ENCODE measurements at places on chromosomes 13 and 19.

DNA sequence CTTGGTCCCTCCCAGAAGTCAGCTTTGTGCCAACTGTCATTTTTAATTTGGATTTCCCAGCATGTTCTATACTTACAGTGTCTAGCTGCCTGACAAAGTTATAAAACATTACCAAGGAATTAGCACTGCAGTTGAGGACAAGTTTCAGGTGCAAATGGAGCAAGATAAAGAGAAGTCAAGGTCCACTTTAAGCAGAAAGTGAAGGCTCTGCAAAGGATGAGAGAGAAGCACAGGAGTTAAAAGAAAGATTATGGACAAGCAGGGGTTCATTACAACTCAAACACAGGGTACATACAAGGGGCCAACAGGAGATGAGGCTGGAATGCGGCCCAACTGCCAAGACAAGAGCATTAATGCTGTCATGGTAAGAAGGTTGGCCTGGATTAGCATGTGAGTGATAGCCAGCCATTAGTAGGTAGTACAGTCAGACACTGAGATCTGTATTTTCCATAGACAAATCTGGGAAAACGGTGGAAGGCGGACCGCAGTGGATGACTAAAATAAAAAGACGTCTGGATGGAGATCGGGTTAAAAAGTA, 17.6 kb downstream of the UBL3 start:
- no peak for DNase-seq

DNA sequence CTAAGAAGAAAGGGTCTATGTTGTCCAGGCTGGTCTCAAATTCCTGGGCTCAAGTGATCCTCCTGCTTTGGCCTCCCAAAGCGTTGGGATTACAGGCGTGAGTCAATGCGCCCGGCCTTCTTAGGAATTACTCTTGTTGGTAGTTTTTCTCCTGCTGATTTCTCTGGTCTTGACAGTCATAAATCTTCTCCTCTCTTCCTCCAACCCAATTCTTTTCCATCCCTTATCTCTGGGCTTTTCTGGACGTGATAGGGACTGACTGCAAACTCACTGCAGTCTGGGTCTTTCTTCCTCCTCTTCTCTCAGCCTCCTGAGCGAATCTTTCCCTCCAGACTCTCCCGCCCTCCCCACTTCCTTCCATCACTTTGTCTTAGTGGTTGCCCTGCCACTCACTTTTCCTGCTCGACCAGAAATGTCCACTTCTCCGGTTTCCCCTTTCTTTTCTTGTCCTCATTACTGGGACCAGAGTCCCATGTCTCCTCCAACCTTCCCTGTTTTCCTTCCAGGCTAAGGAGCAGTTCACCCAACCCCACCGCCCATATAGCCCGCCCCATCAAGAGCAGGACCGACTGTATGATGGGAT, 21.9 kb upstream of the TIMM44 start:
- no peak for DNase-seq

DNA sequence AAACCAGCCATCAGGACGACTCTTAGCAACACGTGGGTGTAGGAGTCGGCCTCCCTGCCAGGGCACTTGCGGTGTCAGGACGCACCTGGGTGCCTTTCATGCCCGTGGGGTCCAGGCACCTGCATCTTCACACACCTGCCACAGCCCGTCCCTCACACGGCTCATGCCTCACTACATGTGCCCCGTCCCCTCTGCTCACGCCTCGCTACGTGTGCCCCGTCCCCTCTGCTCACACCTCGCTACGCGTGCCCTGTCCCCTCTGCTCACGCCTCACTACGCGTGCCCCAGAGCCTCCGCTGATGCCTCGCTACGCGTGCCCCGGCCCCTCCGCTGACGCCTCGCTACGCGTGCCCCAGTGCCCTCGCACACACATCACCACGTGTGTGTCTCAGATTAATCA, 58.0 kb upstream of the F7 start:
- no peak for DNase-seq

DNA sequence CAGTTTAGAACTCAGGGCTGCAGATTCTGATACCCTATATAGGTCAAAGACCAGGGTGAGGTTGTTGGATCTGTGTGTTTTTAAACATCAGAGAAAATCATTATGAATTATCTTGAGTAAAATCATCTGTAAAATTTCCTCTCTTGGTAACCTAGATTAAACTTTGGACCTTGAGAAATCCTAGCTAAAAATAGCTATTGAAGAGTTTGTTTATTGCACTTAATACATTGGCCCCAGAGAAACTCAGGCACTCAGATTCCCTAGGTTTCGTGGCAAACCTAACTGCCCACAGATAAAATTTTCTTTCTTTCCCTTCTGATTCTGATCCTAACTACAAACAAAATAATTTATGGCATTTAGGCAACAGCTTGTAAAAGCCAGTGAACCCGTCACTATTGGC, 102.3 kb downstream of the GPC6 start:
- no peak for DNase-seq

DNA sequence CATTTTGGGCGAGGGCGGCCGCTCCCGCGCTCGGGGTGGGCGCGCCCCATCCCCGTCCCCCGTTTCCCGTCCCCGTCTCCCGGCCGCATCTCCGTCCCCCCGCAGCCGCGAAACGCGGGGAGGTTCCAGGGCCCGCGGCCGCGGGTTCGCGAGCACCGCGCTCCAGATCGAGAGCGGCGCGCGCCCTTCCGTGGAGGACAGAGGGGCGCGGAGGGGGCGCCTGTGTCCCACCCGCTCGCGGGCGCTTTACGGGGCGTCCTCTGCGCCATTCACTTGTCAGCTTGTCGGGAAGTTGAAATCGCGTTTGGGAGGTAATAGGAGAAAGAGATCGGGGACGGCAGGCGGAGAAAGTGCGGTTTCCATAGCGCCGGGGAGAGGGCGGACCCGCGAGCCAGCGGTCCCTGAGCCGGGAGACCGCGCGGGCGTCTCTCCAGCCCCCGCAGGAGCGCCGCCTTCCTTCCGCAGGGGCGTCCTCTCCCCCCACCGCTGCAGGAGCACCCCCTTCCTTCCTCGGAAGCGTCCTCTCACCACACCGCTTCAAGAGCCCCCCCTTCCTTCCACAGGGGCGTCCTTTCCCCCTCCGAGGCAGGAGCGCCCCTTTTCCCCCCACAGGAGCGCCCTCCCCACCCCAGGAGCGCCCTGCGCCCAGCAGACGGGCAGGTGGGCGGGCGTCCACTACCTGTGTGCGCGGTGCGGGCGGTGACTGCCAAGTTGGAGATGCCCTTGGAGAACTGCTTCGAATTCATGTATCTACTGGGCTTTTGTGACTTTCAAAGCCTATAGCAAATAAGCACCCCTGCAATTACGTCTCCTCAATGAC, 962 bp upstream of the IRS2 start:
- DNase-seq: no peak

DNA sequence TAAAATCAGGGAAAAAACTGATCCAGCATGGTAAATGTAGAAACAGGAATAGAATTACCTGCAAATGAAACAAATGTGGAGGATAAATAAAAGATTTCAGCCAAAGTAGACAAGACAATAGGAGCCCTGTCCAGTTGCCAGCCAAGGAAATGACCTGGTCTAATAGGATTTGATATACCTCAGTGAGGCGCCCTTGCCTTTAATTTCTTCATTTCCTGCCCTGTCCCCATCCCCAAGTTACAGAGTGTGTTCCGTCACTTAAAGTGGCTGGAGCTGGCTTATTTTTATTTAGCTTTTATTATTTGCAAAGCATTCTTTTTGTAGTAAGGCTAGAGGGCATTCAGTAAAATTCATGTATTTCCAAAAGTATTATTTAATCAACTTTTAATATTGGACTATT, 1022.0 kb downstream of the EFNB2 start:
- no peak for DNase-seq

GRCh38 chr19:44741841-44742329, 6.6 kb upstream of the BCL3 start:
- no peak for DNase-seq

GRCh38 chr13:62014299-62014698, 598.6 kb upstream of the PCDH20 start:
- no peak for DNase-seq

DNA sequence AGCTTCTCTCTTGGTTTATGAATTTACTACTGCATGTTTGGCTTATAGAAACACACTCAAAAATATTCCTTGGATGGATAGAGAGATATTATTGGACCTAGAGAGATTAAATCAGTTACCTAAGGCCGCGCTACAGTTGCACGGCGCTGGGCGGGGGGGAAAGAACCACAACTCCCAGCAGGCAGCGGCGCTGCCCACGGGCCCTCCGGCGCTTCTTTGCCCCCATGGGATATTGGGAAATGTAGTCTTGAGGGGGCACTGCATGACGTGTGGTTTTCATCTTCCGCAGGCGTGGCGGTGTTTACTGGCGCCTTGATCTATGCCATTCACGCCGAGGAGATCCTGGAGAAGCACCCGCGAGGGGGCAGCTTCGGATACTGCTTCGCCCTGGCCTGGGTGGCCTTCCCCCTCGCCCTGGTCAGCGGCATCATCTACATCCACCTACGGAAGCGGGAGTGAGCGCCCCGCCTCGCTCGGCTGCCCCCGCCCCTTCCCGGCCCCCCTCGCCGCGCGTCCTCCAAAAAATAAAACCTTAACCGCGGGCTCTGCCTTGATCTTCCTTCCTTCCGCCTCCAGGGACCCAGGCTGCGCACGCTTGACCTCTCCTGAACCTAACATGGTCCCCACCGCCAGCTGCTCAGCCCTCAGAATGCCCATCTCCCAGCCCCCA, 4.8 kb downstream of the EMP3 start:
- DNase-seq: peak; percentile 67

DNA sequence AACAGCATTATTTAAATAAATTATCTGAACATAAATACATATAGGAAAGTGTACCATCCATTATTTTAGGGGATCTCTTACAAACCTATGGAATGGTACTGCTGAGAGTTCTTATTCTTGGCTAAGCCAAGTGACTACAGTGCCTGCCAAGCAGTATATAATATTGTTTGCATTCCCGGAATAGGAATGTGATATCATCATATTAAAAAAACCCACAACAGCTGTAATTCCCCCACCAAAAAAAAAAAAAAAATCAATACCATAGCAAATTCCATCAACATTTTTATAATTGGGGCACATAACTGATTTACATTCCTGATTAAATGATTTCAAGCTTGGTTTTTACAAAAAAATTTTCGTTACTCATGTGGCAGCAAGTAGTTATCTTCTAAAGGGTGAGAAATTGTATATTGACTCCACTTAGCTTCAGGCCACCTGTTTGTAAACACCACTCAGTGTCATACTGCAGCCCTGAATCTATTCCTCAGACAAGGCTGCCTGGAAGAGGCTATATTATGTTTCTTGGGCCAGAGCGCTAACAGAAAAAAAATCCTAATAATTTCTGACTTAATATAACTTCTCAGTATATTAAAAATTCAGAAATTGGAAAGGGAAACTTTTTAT, 278.1 kb downstream of the DNAJC15 start:
- DNase-seq: no peak

DNA sequence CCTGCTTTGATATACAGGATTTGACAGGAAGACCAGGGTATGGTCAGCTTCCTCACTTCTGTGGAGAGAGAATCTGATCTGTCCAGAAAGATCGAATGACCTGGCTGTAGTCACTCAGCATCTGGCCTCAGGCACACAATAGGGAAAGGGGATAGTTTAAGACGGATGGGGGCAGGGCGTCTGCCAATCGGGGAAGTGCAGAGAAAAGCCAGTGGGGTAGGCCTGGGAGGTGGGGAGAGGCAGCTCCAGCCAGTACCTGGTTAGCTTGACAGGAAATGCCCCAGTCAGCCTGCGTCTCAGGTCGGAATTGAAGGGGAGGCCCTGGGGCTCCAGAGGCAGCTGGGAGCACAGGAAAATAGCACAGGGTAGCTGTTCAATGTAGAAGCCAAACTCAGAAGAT, 12.4 kb downstream of the ZNF444 start:
- DNase-seq: no peak

DNA sequence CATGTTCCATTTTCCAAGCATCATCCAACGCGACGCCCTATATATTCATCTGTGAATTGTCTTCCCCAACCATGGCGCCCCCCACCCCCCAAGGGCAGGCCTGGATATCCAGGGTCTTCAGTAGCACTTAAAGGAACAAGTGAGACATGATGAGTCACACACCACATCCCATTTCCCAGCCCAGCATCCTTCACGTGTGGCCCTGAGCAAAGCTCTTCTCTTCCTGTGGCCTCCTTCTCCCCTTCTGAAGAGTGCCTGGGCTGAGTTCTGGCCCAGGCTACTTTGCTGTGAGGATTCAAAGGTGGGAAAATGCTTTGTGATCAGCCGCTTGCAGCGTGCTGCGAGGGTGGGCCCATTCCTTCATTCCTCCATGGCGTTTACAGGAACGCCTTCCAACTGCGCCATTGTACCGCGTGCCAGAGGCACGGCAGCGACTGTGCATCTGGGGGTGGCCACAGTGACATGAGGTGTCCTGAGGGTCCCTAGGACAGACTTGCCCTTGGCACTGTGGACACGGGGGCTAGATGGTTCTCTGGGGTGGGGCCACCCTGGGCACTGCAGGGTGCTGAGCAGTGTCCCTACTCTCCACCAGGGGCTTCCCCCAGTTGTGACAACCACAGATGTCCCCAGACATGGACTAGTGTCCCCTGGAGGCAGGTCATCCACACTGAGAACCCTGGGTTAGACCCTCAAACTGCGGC, 11.7 kb downstream of the PLIN4 start:
- DNase-seq: no peak

GRCh38 chr19:11337080-11337479, 2.4 kb downstream of the RAB3D start:
- DNase-seq: no peak

- DNase-seq: no peak
Measured at GRCh38 chr19:40530091-40530901, 46.4 kb upstream of the SHKBP1 start.

DNA sequence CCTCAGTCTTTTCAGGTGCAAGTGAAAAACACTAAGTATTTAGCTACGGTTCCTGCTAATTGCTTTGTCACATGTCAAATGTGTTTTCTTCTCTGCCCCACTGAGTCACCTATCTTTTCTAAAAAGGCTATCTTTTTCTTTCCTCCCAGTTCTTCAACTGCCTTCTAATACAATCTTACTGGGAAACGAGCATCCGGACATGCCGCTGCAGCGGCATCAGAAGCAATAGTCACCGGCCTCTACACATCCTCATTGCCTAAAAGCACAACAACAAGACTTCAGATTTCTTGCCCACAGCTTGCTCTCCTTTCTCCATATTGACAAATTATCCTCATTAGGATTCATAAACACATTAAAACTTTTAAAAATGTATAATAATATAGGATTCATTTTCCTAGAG, 1.2 kb downstream of the PCDH9 start:
- DNase-seq: no peak

- no peak for DNase-seq
Measured at GRCh38 chr13:43094901-43095300, 71.5 kb downstream of the DNAJC15 start.

GRCh38 chr13:64527561-64527960, 2702.6 kb downstream of the PCDH9 start:
- no peak for DNase-seq

DNA sequence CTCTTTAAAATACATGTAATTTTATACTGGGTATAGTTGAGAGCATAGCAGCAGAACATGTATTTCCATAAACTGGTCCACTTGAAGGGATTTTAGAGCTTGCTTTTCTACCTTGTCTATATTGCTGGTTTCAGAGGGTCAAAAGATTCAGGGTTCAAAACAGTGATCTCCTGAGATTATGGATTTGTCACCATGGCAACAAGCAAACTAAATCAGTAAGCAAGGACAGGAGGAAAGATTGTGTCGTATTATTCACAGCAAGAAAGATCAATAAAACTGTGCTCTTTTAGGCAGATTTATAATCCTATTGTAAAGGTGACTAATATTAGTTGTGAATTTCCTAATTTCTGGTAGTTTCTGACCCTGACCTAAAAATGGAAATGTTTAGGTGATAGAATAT, 496.4 kb downstream of the LMO7 start:
- no peak for DNase-seq

GRCh38 chr13:35475212-35475959, 1.1 kb downstream of the MAB21L1 start:
- no peak for DNase-seq

All from activated T-cell treated with anti-CD3 and anti-CD28 coated beads for 1 hour (primary cell).